ENCODE measurements at places on chromosomes 4 and X.

DNA sequence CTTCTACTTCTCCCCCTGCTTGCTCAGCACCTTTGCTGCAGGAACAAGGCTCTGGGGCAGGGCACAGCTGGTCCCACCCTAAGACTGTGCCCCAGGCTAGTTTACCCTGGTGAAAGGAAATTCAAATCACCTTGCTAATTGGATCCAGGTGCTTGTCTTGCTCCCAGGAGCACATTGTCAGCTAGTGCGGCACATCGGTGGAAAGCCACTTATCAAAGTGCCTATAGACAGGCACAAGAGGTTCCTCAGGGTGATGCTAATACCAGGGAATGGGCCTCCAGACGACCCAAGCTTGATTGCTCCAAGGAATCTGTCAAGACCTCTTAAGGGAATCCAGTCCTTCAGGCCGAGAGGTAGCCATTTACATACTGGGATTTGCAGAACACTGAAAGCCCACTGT is 64.5 kb upstream of the PRPS1 start:
- no peak for DNase-seq

GRCh38 chr4:158938220-158939044 is 164.4 kb upstream of the RAPGEF2 start:
- DNase-seq, result no peak

DNA sequence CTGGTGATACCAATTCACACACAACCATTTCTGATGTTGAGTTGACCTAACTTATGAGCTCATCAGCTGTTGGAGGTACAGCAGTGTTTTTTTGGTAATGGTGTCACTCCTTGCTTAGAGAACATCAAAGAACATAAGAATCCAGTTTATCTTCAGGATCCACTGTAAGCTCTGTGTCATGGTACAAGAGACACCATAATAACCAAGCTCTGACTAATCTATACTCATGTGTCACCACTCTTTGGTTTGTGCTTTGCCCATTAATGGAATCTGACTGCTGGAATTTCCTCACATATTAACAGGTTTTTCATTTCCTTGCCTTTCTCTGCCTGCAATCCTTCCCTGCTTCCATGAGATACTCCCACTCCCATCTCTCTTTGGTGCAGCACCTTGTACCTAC is 735.1 kb upstream of the LCORL start:
- DNase-seq, result no peak

DNA sequence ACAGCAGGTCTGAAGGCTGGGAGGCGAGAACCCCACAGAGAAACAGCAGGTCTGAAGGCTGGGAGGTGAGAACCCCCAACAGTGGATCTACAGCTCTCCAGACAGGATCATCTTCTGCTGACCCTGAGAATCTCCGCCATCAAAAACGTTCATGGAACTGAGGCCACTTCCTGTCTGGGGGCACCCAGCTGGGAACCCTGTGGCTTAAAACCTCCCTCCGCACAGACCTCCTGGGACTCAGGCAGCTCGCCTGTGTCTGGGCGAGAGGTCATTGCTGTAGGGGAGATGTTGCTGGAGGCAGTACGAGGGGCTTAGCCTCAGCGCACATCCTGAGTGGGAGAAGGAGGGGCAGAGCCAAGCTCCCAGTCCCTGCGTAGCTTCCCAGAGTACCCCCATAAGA is 15.1 kb upstream of the CLDN24 start:
- no peak for DNase-seq

DNA sequence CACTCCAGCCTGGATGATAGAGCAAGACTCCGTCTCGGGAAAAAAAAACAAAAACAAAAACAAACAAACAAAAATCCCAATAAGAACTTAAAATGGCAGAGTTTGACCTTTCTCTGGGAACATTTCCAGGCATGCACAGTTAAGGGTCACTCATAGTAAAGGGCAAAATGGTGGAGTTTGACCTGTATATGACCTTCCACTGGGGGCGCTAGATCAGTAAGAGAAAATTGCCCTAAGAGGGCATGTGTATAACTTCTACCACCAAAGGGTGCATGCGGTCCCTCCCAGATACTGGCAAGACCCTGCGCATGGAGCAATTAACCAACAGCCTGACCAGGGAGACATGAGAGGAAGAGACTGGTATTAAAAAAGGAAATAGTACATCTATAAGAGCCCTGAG is 177.2 kb downstream of the MOSPD2 start:
- no peak for DNase-seq

Data from inflammatory macrophage treated with lipopolysaccharide for 1 hour (primary cell).